Activated CD8-positive, alpha-beta memory T cell treated with anti-CD3 and anti-CD28 coated beads, Interleukin-2, amount 50 U/mL, for 4 hours (primary cell): ENCODE measurements at places on chromosomes 1 and 21.

GRCh38 chr1:79363430-79363829, 356.9 kb upstream of the ADGRL4 start:
- DNase-seq = no peak

DNA sequence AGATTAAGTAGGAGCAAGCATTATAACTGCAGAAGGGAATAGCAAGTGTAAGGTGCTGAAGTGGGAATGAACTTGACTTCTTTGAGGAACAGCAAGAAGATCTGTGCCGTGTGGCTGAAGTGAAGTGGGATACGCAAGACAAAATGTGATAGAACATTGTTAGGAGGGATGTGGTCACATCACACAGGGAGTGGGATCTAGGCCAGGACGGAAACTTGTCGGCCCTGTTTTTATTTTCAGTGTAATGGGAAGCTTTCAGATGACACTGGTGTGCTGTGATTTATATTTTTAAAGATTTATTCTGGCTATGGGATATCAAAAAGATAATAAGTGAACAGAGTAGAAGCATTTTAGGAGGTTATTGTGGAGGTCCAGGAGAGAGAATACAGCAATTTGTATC, 116.4 kb downstream of the PLA2G4A start:
- no peak for DNase-seq

- no peak for DNase-seq
Measured at GRCh38 chr1:93056649-93057048, 22.4 kb upstream of the MTF2 start.

GRCh38 chr1:45493116-45493697, 2.2 kb upstream of the TESK2 start:
- peak; percentile 44 for DNase-seq

DNA sequence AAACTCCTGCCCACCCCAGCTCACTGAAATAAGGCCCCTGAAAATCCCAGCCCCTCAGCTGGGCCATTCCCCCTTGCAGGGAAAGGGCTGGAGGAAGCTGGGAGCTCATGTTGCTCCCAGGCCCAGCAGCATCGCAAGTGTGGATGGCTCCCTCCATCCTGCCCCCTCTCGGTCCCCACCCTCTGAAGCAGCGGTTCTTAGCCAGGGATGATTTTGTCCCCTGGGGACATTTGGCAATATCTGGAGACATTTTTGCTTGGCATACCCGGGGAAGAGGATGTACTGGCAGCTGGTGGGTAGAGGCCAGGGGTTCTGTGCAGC, 56.8 kb downstream of the PSMG1 start:
- no peak for DNase-seq

DNA sequence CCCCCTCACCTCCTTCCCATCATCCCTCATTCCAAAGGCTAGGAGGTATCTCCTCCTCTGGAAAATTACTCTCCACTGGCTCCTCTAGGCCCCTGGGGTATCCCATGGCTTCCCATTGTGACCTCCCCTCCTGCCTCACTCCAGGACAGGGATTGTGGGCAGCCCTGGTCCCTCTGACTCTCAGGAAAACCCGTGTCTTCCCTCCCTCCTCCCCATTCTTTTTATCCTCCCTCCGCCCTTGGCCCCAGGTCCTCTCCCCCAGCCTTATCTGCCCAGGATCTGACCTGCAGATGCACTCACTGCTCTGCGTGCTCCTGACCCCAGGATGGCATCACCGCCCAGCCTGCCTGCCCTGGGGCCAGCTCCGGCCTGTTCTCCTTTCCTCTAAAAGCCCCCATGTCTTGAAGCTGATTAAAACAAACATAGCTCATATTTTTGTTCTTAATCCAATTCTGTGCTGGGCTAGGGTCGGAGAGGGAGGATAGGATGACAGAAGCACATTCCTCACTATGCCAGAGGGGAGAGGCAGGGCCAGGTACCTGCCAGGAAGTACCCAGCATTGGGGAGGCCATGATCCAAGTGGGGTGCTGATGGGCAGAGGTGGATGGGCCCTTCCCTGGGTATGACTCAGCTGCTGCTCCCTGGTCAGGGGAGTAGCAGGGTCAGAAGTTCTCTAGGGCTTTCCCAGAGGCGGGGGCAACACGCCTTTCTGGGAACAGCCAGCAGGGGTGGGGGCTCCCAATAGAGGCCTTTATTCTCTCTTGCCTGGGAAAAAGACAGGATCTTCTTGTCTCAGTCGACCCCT, 13.8 kb upstream of the UBL4B start:
- DNase-seq = no peak

DNA sequence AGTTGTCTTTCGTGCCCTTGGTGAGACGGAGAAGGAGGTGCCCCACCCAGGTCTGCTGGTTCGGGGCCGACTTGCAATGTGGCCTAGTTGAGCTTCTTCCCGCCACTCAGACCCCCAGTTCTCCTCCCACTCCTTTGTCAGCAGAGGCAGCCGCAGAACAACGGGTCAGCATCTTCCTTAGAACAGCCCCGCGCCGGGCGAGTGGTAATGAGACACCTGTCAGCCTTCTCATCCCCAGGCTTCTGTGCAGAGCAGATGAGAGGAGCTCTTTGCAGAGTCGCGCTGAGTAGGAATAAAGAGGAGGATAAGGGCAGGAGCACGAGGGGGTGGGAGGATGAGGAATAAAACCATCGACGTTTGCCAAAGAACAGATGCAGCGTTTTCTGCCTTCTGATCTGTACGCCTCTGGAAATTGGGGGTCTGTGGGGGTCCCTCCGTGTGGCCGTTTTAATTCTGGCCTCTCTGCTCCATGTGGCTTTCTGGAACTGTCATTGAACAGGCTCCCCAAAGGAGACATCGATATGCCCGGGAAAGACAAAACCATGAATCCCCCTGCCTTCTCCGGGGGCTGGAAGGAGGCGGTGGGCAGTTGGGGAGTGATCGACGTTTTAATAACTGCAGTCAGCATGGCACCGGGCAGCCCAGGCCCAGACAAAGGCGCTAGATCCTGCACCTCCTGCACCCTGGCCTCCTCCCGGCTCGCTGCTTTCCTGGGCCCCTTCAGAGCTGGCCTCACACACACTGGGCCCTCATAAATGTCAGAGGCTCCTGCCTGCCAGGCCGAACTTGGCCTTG, 27.5 kb upstream of the IGSF21 start:
- DNase-seq = no peak

GRCh38 chr1:25529518-25530185, 13.8 kb upstream of the LDLRAP1 start:
- DNase-seq = no peak

- DNase-seq = no peak
Measured at GRCh38 chr1:175978926-175979325, 228.2 kb downstream of the COP1 start.

- no peak for DNase-seq
Measured at GRCh38 chr1:184929711-184930202, 44.6 kb downstream of the NIBAN1 start.

- DNase-seq = no peak
Measured at GRCh38 chr1:114008480-114008941, 29.2 kb downstream of the OLFML3 start.

GRCh38 chr1:181189691-181190363, 101.3 kb downstream of the IER5 start:
- peak; percentile 78 for DNase-seq

GRCh38 chr1:112836642-112837041, 119.4 kb downstream of the SLC16A1 start:
- DNase-seq = no peak

DNA sequence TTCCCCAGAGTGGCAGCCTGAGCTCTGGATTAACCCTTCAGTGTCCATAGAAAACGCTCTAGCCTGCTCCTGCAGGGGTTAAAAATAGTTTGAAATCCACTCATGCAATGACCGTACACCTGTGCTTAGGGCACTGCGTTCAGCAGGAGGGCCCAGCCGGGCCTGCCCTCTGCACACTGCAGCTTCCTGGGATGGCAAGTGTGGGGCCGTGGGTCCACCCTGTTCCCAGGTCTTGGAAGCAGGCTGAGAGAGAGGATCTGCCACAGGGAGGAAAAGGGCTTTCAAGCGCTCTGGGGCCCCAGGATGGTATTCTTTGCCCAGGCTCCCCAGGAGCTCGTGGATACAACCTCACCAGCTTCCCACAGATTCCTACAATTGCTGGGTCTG, 1.5 kb upstream of the S100B start:
- DNase-seq = no peak
